ENCODE measurements at places on chromosomes 4 and X. TPM values are rescaled to one million over a fixed set of nuclear protein-coding genes. Genes with fewer than 3 reads are reported as not detected.

GRCh38 chrX:136028383-136028984 is 43.2 kb downstream of the SLC9A6 start:
- DNase-seq: peak; percentile 81

- peak; percentile 7 for DNase-seq
These were observed 37.4 kb downstream of the ZNF718 start for GRCh38 chr4:161496-162284.

RPS6KA6 gene
- polyA plus RNA-seq: 6.5 TPM

CLIC2 gene
- polyA plus RNA-seq: 6.3 TPM

DNA sequence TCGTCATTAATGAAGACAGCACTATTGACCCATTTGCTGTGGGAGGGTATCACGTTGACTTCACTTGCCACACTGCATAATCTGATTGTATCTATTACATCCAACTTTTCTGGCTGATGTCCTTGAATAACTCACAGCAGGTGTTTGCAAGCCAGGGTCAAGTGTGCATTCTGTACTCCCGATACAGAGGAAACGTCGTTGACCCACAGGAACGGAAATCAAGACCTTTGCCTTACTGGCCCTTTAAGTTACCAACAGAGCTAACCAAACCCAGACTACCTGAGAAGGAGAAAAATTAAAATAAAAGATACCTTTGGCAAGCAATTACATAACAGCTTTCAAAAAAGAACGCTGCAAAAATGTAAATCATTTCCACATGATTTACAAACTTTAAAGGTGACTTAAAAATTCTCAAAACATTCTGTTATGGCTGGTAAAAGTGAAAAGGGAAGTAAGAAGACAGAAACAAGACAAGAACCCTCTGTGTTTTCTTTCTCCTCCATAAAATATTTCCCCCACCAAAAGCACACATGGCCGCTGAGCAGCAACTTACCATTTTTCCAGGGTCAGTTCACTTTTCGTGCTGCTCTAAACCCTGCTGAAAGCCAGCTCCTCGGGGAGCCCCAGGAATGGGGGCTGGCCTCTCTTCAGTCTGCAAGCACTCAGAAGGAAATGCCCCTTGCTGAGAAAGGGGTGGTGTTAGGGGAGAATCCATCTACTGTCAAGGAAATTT is 6.5 kb upstream of the SHISA3 start:
- DNase-seq: no peak

GAGE10 gene
- polyA plus RNA-seq: not detected

DNA sequence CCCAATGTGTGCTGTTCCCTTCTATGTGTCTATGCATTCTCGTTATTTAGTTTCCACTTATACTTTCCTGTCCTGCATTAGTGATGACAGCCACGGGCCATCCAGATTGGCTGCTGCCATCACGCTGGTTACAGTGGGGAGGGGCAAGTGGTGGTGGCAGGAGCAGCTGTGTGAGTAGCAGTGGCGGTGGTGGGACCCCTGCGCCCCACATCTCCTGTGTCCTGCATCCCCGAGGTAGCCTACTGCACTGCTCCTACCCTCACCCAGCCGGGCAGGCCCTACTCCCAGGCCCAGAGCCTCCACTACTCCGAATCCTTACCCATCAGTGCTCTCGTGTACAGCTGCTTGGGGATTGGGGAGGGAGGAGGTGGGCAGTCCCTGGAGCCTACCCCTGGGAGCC is 798.7 kb upstream of the AGA start:
- no peak for DNase-seq

MAGED4B gene
- polyA plus RNA-seq: 29.3 TPM

DNA sequence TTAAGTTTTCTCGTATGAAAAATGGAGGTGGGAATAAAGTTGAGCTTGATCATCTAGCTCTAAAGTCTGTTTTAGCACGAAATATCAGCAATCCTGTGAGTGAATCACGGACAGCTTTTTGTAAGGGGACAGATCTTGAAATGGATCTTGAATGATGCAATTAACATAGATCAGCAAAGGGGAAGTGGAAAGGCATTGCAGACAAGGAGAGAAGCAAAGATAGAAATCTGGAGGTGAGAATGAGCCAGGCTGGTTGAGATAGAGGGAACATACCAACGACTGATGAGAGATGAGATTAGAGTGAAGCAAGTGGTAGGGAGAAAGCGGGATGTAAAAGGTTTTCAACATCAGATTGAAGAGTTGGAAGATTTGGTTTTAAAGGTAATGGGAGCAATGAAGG is 4.6 kb upstream of the DGKK start:
- DNase-seq: no peak

ELF4 gene
- 17.0 TPM for polyA plus RNA-seq

- no peak for DNase-seq
These were observed 1.4 kb downstream of the DGKK start for GRCh38 chrX:50469206-50469605.

DNA sequence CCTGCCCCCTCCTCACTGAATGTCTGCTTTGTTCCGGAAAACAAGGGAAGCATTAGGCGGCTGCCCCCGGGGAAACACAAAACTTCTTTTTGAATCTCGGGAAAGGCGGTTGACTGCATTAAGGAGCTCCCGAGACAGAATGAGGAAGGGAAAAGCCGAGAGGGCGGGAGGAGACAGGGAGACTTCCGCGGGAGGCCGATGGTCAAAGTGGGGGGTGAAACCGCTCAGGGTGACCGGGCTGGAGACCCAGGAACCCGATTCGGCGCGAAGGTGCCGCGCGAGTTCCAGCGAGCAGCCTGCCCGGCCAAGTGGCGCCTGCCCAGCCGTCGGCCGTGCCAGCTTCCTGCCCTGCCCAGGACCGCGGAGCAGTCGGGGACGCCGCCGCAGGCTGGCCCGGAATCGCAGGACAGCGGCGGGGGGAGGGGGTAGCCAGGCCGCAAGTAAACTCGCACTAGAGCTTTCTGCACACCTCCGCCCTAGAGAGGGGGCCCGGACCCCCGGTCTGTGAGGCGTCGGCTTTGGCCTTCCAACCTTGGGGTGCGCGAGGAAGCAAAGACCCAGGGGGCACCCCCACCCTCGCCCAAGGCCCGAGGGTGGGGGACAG is 55.1 kb upstream of the BCOR start:
- DNase-seq: no peak

TEC gene
- polyA plus RNA-seq: 0.99 TPM

DNA sequence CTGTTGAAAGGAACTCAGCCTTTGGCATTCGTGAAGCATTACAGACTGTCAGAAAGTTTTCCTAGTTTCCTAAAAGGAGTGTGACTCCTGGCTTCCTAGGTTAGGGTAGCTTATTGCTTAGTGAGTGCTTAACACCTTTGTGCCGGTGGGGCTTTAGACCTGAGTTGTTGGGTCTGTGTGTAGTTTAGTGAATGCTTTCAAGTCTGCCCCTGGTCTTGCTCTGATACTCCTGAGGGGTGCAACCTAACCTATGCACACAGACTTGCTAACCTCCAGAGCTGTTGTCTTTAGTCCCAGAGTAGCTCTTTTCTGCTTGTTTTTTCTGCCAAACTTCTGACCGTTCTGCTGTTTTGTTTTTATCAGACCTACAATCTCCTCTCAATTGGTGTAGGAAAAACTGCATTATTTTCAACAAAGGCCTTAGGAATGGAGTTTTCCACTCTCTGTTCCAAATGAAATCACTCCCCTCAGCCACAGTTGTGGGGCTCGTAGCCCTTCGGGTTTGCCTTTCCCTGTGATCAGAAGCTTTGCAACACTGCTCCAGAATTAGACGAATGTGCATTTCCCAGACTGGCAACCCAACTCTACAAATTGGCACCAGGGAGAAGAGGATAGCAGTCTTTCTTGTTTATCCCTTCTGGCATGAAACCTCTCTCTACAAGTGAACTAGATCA is 1399.1 kb upstream of the PCDH7 start:
- no peak for DNase-seq

DNA sequence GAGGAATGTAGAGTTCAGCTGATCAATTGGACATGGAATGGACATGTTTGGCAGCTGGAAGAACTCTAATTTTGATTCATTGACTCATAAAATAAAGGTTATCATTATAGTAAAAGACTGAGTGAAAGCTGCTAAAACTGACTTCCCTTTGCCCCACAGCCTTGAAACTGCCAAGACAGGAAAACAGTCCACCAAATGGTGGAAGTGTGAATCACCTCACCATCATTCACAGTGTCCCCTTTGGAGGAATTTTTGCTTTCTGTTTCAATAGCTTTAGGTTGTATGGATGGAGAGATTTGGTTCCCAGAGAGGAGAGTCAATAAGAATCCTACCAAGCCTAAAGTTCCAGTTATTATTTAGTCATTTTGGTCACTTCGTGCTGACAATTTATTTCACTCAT is 20.8 kb upstream of the FREM3 start:
- DNase-seq: no peak

CFAP99 gene
- polyA plus RNA-seq: not detected

DNA sequence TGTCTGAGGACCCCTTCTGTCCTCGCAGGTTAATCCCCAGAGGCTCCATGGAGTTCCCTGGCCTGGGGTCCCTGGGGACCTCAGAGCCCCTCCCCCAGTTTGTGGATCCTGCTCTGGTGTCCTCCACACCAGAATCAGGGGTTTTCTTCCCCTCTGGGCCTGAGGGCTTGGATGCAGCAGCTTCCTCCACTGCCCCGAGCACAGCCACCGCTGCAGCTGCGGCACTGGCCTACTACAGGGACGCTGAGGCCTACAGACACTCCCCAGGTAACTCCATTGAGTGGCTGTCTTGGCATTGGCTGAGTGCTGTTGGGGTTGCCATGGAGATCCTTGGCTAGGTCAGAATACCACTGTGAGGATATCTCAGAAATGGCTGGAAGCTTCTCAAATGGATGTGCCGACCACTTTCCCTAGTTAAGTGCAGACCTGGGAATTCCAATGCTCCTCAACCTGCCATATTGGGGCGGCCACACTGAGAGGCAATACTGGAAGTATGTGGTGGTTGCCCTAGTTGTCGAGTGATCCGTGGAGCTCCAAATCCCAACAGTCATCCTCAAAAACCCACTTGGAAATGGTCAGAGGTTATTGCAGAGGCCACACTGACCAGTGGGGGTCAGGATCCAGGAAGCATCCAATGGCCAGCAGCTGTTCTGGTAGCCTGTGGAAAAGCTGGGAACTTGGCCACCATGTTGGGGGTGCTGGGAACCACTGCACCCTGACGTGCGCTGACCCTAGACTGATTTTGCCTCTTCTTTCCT is 4.9 kb downstream of the GATA1 start:
- no peak for DNase-seq

GRCh38 chr4:184826691-184827270 is 1.0 kb upstream of the ACSL1 start:
- DNase-seq: no peak

EPHA5 gene
- 0.16 TPM for polyA plus RNA-seq

DNA sequence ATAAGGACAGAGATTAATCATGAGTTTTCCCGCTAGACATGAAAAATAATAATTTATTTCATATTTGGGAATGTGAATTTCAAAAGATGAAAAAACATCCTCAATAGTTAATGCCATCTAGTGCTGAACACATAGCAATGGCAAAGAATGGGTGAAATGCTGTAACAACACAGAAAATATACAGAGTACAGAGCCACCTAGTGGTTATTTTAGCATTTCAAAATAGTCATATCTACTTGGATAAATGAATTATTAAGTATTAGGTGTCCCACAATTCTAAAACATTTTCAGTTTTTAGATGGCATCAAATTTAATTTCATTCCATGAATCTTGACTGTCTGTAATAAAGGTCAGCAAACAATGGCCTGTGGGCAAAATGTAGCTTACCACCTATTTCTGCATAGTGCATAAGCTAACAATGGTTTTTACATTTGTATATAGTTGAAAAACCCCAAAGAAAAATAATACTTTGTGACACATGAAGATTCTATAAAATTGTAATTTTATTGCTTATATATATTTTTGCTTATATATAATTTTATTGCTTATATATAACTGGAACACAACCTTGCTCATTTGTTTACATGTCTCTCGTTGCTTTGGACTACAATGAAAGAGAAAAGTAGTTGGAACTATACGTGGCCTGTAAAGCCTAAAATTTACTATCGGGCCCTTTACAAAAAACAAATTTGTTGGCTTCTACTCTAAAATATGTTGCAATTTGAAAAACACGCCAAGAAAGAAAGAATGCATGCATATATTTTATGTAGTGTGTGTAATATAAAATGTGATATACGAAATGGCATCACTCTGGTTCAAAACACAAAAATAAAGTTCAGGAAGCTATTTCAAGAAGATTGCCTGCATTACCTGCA is 99.1 kb upstream of the FAM47C start:
- peak; percentile 42 for DNase-seq

- DNase-seq: peak; percentile 44
These were observed 23.6 kb upstream of the SLC25A43 start for GRCh38 chrX:119375561-119375960.

GRCh38 chr4:145769450-145770037 is 89.6 kb downstream of the C4orf51 start:
- no peak for DNase-seq

CCKAR gene
- polyA plus RNA-seq: 0.59 TPM

CPLX1 gene
- polyA plus RNA-seq: 0.09 TPM

Measured in fibroblast of lung (primary cell).